Stimulated activated CD4-positive, alpha-beta T cell treated with anti-CD3 and anti-CD28 coated beads, Interleukin-2, amount 100 ng/mL, for 4 hours (primary cell): ENCODE measurements at places on chromosomes 12 and 14.

- no peak for DNase-seq
These were observed 50.9 kb downstream of the CHST11 start for GRCh38 chr12:104507672-104508071.

DNA sequence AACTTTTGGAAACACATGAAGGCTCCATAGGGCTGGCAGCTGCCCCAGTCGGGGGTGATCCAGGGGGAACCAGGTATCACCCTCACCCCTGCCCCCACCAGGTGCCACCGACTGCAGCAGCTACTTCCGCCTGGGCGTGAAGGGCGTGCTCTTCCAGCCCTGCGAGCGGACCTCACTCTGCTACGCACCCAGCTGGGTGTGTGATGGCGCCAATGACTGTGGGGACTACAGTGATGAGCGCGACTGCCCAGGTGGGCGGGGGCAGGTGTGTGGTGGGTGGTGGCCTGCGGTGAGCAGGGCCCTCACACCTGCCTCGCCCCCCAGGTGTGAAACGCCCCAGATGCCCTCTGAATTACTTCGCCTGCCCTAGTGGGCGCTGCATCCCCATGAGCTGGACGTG lies 22.3 kb upstream of the NXPH4 start:
- DNase-seq, result no peak

- DNase-seq, result no peak
These were observed 173.2 kb upstream of the PWP1 start for GRCh38 chr12:107512391-107512790.

DNA sequence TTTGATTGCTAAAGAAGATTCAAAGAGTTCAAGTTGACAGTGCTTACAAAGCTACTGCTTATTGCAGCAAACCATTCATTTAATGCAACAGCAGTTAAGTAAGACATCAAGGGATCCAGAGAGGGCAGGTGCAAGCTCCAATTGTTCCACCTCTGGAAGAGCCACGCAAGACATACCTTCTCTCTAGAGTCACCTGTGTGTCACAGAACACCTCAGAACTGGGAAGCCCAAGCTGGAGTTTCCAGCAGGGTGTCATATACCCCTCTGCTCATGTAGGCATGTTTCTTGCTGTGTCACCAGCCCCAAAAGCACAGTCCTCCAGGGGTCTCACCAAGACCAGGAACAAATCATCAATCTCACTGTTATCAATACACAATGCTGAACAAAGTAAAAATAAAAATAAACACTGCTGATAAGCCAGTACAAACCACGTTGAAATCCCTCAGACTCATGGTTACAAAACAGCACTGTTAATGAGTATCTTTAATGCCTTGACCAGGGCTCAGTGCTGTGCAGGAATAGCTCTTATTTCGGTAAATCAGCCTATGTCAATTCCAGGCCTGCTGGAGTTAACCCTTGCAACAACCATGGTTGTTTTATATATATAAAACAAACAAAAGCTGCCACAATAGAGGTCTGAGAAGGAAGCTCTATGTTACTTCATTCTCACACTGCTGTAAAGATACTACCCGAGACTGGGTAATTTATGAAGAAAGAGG lies 37.4 kb upstream of the BATF start:
- no peak for DNase-seq

DNA sequence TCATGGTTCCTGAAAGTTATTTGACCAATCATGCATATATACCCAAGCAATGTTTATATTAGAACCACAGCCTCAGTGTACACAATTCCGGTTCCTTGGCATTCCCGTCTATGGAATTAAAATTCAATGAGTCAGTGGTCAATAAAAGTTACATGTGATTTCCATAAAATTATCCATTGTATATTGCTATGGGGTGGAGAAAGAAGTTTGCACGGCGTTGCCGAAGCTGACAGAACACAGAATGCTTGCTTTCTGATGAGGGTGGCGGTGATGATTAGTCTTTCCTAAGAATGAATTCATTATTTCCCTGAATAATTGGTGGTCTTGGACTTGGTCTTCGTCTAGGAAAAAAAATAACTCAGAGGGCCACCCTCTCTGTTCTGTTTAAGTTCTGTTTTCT lies 214.1 kb downstream of the ANO2 start:
- no peak for DNase-seq

DNA sequence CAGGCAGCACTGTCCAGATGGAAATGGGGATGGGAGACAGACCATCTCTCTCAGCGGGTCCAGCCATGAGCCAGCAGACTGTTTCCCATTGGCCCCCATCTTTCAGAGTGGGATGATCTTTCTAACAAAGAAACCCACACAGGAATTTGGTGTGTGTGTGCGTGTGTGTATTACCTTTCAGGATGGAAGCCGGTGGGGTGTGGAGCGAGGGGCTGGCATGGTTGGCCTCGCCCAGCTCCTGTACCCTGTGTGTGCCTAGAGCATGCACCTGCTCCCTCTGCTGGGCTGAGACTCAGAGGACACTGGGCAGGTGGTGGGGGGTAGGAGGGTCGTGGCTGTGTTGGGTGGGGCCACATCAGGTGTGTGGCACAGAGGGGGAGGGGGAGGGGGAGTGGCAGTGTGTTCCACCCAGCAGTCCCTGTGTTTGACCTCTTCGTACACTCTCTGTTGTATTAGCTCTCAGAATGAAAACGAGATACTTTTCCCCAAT lies 33.0 kb upstream of the TSPAN9 start:
- no peak for DNase-seq

DNA sequence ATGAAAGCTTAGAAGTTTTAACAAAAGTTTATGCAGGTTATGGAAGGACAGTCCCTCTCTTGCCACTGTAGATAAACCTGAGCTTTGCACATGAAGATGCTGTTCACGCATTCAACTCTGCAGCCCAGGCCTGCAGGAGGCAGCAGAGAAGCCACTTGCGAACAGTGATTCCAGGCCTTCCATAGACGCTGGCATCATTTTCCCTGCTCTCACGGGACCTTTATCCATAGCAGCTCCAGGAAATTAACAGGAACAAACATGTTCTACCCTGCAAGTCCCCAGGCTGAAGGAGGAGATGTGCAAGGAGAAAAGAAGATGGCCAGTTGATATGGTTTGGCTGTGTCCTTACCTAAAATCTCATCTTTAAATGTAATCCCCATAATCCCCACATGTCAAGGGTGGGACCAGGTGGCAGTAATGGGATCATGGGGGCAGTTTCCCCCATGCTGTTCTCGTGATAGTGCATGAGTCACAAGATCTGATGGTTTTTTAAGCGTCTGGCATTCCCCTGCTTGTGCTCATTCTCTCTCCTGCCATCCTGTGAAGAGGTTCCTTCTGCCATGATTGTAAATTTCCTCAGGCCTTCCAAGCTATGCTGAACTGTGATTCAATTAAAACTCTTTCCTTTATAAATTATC lies 2.0 kb downstream of the ERP27 start:
- no peak for DNase-seq

DNA sequence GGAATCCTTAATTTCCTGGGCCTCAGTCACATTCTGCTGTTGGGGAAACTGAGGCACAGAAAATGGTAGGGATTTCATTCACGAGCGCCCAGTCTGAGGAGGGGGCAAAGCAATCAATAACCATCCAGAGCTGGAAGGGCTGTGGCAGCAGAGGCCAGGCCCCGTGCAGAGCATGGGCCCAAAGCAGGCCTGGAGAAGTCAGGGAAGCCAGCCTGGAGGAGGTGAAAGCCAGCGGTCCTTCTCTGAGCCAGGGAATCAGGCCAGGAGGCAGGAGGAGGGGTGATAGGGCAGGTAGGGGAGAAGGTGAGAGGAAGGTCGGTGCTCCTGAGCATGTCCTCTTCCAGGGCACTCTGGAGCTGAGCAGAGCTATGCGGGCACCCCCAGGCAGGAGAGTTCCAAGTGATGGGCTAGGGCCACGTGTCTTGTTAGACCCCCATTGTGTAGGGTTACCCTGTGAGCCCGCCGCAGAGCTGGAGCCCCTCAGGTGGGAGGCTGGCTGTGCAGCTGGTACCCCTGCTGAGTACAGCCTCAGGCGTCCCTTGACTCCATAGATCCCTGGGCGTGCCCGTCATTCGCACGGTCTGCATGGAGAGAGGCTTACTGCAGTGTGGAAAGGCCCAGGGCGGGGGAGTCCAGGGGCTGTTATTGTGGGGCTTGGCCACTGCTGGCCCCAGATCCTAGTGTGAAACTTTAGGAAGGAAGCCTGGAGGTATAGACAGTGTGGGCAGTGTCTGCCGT lies 4.8 kb downstream of the TNFAIP2 start:
- no peak for DNase-seq

GRCh38 chr12:94676031-94676641 lies 25.8 kb upstream of the TMCC3 start:
- no peak for DNase-seq

GRCh38 chr12:52059582-52060497 lies 8.6 kb downstream of the NR4A1 start:
- no peak for DNase-seq

DNA sequence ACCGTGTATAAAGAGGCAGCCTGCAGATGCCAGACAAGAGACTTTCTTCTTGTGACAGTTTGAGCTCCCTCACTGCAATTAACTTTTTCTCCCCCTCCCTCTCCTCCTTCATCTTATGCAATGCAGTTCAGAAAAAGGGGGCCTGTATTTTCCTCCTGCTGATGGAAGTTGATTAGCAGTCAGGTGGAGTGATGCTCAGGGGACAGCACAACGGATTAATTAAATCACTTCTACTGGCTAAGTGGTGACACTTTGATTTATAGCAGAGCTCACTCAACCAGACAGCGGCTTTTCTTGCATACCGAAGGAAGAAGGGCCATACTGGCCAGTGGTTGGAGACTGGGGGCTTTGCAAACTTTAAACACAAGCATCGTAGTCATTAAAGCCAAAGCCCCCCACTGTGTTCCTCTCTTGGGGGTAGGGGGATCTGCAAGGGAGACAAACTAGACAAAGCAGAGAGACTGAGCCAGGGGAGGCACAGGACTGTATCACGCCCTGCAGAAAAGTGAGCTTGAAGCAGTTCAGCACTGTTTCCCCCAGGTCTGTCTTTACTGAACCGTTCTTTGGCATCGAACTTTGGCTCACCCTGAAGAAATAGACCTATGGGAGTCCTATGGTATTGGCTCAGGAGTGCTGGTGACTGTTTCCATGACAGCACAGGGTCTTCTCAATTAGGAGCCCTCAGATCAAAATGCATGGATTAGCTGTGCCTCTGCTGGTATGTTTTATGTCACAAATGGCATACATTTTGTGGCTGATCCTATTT lies 47.7 kb downstream of the SPRING1 start:
- no peak for DNase-seq

DNA sequence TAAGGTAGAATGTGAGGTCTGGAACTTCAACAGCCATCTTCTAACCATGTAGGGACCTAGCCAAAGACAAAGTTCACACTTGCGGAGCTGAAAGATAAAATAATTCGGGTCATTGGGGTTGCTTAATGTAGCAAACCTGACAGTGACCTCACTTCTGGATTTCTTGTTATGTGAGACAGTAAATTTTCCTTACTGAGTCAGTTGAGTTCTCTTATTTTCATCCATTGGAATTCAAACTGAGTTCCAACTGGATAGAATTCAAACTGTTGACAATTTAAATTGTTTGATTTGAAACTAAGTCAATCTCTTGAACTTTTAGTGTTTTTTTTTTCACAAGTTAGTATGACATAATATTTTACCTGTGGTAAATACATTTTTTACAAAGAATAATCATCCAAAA lies 406.5 kb downstream of the ADAMTS20 start:
- DNase-seq, result no peak

- DNase-seq, result no peak
These were observed 49.4 kb upstream of the RERG start for GRCh38 chr12:15270591-15270990.

GRCh38 chr12:3607039-3607720 lies 116.2 kb downstream of the PRMT8 start:
- DNase-seq, result no peak

- DNase-seq, result peak; percentile 56
These were observed 24.8 kb downstream of the CLECL1 start for GRCh38 chr12:9707864-9708808.

DNA sequence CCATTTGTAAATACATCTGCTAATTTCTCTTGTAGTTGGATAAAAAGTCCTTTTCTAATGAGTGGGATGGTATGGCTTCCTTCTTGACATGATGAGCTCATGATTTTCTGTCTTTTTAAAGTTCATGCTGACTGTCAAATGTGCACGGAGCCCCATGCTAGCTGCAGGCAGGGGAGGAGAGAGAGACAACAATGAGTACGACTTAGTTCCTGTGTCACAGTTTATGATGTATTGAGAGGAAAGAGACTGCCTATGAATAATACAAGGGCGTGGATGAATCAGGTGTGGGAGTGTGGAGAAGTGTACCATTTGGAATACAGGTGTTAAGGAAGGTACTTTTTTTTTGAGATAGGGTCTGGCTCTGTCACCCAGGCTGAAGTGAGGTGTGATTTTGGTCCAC lies 10.7 kb upstream of the TBC1D30 start:
- no peak for DNase-seq

GRCh38 chr14:65251213-65251612 lies 148.9 kb upstream of the MAX start:
- no peak for DNase-seq

- DNase-seq, result no peak
These were observed 623.4 kb downstream of the DIO2 start for GRCh38 chr14:79587875-79588274.

DNA sequence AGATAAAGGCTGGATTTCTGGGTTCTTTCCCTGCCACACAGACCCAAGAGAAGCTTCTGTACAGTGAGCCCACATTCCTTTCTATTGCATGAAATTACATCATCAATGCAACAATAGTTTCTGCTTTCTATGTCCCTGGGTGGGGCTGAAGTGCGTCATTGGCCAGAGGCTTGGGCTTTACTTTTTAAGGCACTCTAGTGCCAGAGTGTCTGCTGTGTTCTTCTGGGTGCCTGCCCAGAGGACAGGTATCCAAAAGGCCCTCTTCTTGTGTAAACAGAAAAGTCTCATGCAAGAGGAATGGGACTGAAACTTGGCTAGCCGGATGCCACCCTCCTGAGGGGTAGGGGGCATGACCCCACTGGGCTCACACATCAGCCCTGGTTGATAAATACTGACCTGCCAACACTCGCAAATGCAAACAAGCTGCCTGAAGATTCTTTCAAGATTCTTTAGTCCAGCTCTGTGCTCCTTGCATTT lies 5.9 kb downstream of the KRT86 start:
- no peak for DNase-seq

DNA sequence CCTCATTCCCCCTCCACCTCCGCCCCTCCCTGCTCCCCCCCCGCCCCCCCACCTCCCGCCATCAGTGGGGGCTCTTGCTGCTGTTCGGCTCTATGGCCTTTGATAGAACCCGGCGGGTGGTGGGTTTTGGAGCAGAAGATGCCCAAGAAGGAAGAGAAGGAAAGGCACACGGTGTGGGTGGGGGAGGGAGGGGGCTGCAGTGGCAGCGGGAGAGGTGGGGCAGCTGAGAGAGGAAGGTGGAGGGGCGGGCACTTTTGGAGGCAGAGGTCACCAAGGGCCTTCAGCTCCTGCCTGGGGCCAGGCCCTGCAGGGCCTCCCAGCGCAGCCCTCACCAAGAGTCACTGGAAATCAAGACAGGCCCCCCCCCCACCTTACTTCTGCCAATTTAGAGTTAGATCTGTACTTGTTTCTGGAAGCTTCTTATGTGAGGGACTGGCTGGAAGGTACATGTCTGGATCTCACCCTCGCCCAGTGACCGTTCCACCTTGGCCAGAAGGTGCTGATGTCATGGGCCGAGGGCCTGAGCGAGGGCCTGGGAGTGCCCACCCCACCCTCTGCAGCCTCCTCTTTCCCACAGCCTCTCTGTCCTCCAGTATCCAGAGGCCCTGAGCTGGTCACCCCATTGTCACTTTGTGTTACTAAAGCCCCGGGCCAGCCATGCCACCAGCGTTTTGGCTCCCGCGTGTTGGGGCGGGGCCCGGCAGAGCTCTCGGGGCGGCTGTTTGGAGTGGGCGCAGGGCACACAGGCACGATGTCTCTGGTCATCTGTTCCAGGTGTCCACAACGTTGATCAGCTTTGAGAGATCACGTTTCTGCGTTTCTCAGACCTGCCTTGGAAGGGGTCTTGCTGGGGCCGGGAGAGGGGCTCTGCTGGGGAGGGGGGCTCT lies 153.9 kb downstream of the KIF26A start:
- DNase-seq, result no peak
